ENCODE measurements at places on chromosomes 16 and 17.

GRCh38 chr16:73060892-73061490 lies 13.1 kb upstream of the ZFHX3 start:
- DNase-seq = no peak

DNA sequence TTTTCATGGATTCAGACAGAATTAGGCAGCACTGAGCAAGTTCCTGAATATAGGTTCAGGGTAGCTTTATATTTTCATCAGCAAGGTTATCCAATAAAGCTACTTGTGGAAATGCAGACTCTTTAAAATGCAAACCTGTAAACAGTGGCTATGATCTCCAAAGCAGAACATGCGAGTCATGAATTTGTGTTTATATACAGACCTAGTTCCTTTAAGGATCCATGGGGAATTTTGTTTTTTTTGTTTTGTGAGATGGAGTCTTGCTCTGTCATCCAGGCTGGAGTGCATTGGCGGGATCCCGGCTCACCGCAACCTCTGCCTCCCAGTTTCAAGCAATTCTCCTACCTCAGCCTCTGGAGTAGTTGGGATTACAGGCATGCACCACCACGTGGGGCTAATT lies 14.8 kb downstream of the CLEC16A start:
- no peak for DNase-seq

- DNase-seq = no peak
Observed at GRCh38 chr16:4123616-4124300, 7.5 kb upstream of the ADCY9 start.

DNA sequence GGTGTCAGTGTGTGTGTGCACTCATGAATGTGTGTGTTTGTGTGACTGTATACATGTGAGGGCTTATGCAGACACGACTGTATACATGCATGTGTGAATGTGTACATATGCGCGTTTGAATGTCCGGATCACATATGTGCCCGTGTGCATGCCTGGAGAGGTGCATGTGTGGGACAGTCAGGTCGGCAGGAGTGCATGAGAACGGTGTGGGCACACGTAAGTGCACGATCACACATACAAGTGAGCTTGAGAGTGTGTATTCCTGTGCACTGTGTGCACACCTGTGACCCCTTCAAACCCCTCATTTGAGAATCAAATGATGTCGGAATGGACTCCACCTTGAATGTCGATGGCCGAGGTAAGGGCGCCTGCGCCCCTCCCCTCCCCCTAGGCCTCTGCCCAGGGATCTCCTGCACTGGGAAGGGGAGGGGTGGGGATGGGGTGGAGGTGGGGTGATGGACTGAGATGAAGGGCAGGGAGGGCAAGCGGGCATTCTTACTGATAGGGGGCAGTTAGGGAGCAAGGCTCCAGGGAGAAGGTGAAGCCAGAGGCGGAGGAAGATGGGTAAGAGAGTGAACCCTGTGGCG lies 601 bp upstream of the NGFR start:
- DNase-seq = no peak

GRCh38 chr17:16150251-16150856 lies 65.0 kb downstream of the NCOR1 start:
- no peak for DNase-seq

DNA sequence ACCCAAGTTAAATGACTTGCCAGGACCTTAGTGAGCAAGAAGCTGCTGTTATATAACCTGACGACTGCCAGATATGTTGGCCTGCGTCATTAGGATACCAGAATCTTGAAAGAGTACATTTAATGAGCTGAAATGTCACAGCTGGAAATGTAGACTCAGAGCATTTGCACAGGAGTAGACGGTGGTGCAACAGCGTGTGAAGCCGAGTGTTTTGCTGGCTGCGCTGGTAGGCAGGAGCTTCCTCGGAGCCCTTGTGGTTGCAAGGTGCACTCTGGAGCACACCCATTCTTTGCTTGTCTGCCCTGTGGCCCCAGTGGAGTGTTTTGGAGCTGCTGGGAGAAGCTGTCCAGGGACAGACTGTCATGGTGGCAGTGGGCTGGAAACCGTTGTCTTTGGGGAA lies 79.3 kb downstream of the BANP start:
- no peak for DNase-seq

DNA sequence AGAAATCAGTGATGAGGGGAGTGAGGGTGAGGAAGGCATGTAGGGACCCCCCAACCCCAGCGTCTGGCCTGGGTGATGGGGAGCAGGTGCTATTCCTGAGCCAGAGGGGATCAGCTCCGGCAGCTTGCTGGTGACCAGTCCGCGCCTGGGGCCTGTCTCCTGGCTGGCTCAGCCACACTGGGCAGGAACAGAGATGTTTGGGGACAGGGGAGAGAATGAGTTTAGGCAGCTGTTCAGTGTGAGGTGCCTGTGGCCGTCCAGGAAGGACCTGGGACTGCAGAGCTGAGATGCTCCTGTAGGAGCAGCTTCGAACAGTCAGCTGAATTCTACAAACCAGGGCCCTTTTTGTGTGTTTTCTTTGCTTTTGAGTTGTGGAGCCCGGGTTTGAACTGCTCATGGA lies 23.2 kb upstream of the SPNS2 start:
- DNase-seq = no peak

- no peak for DNase-seq
Observed at GRCh38 chr16:84633622-84634021, 14.7 kb upstream of the KLHL36 start.

DNA sequence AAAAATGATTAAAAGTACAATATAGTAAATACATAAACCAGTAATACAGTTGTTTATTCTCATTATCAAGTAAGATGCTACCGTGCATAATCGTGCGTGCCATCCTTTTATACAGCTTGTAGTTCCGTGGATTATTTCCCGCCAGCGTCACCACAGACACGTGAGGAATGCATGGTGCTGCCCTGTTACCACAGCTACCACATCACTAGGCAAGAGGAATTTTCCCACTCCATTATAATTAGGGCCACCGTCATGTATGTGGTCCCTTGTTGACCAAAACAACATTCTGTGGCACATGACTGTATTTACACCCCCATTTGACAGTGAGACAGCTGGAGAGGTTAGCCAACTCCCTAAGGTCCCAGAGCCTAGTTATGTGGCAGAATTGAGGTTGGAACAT lies 30.5 kb upstream of the LGALS9 start:
- no peak for DNase-seq

GRCh38 chr17:68238871-68239253 lies 9.0 kb upstream of the AMZ2 start:
- no peak for DNase-seq

GRCh38 chr17:8073627-8074484 lies 13.7 kb downstream of the ALOX12B start:
- DNase-seq = peak; percentile 76

DNA sequence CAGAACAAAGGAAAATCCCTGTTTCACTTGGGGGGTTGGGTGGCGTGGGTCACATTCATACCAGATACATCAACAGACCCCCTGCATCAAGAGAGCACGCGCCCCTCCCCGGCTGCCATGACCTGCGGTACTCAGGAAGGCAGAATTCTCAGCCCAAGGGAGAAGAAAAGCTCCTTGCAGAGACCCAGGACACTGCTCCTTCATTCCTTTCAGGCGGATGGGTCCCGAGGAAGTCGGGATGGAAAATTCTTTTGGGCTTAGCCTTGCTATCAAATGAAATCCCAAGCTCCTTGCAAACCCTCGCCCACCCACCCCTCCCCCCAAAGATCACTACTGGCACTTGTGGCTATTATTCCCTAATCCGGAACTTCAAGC lies 40.6 kb downstream of the HIC1 start:
- no peak for DNase-seq

DNA sequence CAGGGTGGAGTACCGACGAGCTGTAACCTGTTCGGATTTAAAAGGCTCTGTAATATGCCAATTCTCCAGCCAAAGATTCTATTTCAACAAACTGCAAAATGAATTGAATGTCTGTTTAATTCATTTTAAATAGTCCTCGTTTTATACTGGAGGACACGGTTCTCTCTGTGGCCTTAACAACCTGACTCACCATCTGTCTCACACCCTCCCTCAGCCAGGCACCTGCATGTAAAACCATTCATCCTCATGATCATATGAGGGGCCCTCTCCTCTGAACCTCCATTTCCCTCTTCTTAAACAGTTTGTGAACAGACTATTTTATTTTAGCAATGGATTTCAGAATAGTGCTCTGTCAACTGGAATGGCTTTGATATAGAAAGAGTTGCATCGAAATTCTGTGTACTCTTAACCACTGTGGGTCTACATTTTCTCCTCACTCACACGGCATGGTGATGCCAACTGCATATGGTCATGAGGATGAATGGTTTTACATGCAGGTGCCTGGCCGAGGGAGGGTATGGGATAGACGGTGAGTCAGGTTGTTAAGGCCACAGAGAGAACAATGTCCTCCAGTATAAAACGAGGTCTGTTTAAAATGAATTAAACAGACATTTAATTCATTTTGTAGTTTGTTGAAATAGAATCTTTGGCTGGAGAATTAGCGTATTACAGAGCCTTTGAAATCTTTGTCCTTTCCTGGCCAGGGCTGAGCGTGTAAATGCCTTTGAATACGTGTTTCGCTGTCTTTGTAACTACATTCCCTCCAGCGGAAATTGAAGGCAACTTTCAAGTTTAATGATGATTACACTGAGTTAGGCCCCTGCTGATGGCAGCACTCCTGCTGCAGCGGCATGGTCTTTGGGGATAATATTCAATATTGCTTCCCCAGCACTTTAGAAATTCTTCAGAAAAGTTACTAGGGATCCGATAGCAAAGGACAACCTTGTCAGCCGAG lies 329.6 kb downstream of the SNX29 start:
- DNase-seq = no peak

GRCh38 chr16:24036614-24037013 lies 200.8 kb downstream of the PRKCB start:
- DNase-seq = peak; percentile 51

DNA sequence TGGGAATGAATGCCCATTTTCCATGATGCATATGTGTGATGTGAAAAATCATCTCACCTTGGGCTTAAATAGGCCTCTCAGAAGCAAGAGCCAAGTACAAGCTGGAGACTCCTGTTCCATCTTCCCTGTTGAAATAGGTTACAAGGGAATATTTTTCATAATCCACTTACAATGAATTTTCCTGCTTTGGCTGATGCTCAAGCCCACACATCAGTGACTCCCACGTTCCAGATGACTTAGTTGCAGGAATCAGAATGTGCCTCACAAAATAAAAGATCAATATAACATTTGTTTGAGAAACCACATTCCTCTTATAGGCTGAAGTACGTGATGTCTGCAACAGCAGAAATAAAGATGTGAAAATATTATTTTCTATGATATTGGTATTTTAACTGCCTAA lies 24.1 kb downstream of the ANKFN1 start:
- no peak for DNase-seq

DNA sequence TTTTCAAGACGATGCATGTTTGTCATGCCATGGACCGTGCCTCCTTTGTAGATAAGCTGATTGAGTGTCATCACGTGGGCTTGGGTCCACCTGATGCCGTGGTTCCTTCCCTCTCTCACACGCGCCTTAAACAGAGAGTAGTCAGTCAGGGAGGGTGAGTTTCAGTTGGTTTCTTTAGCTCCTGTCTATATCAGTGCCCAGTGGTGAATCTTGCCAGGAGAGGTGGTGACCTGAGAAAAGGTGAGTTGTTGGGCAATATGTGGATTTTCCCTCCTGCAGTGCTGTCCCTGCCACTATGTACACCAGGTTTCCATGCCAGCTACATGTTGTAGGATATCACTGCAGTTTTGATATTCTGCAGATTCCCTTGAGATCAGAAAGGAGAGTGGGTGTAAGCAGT lies 129.7 kb downstream of the LAT start:
- no peak for DNase-seq

GRCh38 chr16:28603381-28604185 lies 6.3 kb downstream of the SULT1A1 start:
- no peak for DNase-seq

DNA sequence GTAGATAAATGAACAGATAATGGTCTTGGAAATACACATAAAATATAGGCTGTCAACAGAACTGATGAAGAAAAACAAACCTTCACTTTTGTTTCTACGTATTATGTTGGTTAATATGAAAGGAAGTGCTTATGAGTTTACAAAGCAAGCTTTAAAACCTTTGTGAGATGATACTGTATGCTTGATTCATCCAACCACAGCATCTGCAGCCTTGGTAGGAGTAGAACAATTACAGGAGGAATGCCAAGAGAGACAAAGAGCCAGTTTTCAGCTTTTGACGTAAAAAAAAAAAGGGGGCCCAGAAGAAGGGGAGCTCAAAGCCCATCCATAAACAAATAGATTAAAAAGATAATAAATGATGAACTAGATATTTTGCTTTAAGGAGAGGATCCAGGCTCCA lies 13.3 kb downstream of the FAM20A start:
- no peak for DNase-seq

DNA sequence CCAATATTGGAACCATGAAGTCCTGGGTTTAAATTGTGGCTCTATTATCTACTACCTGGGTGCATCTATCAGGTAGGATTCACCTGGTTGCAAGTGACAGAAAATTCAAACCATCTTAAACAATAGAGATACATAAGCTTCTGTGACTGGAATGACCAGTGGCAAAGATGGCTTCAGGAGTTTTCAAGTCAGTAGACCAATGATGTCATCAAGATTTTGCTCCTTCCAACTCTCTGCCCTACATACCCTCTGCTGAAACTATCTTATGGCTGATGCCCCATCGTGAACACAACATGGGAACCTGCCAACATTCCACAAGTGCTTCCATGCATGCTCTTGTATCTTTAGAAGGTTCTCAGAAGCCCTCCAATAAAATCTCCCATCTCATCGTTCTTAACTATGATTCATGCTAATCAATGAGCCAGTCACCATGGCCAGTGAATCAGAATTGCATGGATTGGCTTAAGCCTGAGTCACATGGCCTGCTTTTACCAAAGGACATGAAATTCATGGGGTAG lies 180.9 kb downstream of the GRIN2A start:
- DNase-seq = no peak

DNA sequence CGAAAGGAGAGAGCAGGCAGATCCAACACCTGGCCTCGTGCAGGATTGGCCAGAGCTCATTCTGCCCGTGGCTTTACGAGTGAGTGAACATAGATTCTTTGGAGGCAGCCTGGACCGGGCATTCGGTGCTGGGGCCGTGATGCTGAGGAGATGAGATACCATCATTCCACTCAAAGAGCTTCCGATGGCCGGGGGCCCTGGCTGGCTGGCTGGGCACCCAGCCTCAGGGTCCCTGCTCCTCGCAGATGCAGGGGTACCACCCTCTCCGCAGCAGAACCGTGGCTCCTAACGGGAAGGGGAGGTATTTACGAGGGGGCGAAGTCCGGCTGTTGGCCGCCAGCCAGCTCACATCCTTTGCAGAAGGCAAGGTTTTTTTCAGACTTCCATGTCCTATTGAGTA lies 66.1 kb upstream of the FOXF1 start:
- no peak for DNase-seq

DNA sequence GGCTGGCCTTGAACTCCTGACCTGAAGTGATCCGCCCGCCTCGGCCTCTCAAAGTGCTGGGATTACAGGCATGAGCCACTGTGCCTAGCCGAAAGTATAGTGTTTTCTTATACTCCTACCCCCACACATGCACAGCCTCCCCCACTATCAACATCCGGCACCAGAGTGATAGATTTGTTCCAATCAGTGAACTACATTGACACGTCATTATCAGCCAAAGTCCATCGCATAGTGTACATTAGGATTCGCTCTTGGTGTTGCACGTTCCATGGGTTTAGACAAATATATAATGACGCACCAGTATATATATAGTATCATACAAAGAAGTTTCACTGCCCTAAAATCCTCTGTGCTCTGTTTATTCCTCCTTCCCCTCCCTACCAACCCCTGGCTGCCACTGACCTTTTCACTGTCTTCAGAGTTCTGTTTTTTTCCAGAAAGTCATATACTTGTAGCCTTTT lies 11.9 kb upstream of the TM4SF5 start:
- DNase-seq = peak; percentile 86

Data from suppressor macrophage (primary cell).